Stimulated activated CD8-positive, alpha-beta memory T cell treated with anti-CD3 and anti-CD28 coated beads, Interleukin-2, amount 100 ng/mL, for 1 hour (primary cell): ENCODE measurements at places on chromosomes 1 and 21.

DNA sequence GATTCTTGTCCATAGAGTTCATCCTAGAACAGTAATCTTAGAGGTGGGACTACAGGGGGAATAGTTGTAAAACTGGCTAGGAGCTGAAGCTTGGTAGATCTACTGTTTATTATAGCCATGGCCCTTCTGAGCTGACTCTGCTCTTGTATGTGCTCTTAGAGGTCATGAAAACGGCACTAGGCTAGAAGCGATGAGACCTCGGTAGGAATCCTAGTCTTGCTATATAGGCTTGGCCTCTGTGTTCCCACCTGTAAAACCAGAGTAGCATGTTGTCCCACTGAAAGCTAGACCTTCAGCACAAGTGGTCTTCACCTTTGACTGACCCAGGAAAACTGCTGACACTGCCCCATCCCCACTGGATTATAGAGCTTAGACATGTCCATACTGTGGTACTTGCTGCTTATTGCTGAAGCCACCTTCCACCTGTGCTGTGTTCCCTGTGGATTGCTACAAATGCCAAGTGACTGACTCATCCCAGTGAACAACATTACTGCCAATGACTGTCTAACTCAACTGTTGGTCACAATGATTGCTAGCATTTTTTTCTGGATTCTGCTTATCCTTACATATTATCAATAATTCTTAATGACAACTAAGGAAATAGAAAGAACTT lies 23.0 kb upstream of the PIGC start:
- DNase-seq = no peak

DNA sequence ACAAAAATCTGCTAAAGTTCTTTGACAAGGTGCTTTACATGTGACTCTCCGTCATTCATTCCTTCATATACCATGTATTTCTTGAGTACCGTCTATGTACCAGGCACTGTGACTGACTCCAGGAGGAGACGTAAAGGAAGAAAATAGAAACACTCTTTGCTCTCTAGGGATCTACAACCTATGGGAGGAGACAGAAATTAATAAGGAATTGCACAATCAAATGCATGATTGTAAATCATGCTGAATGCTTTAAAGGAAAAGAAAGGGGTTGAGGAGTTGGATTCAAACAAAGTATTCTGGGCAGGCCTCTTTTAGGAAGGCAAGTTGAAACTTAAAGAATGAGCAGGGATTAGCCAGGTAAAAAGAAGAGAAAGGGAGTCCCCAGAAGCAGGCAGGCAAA lies 239.1 kb upstream of the FGGY start:
- no peak for DNase-seq

- no peak for DNase-seq
These were observed 4.4 kb downstream of the TFF2 start for GRCh38 chr21:42346441-42346840.

- no peak for DNase-seq
These were observed 62.2 kb upstream of the SLC44A3 start for GRCh38 chr1:94757931-94758330.

- DNase-seq = no peak
These were observed 65.5 kb downstream of the MAN1C1 start for GRCh38 chr1:25682059-25682601.

DNA sequence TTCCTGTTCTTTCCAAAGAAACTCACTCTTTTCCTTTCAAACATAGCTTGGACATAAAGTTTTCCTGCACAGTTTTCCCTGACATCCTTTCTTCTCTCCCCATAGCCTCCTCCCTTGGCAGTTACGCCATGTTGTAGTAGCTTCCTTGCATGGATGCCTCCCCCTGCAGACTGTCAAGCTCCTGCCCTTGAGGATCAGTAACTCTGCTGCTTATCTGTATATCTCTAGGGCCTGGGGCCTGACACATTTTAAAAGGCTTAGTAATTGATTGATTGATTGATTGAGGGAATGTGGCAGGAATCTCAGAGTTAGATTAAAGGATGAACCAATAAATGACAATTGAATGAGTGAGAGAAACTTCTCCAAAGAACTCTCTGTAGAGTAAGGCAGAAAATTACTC lies 143.7 kb downstream of the NEK7 start:
- DNase-seq = no peak

GRCh38 chr1:169027607-169028320 lies 78.7 kb upstream of the ATP1B1 start:
- DNase-seq = no peak

- DNase-seq = no peak
These were observed 23.0 kb upstream of the PNRC2 start for GRCh38 chr1:23936481-23937176.

DNA sequence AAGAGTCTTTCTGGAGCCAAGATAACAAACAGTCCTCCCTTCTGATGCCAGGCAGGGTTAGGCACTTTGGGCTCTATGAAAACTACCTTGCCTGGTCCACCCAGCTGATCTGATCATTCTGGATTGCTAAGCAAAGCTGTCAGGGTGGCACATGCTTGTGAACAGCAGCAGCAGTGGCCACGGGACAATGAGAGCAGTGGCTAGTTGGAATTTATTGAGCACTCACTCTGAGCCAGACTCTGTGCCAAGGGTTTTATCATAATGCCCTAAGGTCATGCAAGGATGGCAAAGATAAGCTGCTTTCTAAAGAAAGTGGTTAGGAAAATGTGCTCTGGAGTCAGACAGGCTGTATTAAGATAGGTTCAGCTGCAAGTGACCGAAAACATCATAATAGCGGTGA lies 390.4 kb upstream of the VAMP3 start:
- DNase-seq = no peak

DNA sequence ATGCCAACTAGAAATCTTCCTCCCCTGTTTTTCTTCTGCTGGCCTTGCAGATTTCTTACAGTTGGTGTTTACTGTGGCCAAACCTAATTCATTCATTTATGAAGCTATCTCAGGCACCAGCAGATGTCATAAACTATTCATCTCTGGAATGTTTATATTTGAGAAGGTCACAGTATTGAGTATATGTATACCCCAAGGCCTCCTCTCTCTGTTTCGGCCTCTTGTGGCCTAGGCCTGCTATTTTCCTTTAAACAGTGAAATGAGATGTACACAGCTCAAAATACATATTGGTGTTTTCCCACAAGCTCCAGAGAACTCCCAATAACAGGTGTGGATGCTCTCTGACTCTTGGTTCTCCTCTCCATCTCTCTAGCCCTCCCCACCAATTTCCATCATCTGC lies 520.7 kb upstream of the CAMK1G start:
- no peak for DNase-seq

GRCh38 chr1:167270349-167271092 lies 49.8 kb downstream of the POU2F1 start:
- DNase-seq = no peak

GRCh38 chr1:77509051-77509492 lies 173.4 kb downstream of the ZZZ3 start:
- DNase-seq = no peak

DNA sequence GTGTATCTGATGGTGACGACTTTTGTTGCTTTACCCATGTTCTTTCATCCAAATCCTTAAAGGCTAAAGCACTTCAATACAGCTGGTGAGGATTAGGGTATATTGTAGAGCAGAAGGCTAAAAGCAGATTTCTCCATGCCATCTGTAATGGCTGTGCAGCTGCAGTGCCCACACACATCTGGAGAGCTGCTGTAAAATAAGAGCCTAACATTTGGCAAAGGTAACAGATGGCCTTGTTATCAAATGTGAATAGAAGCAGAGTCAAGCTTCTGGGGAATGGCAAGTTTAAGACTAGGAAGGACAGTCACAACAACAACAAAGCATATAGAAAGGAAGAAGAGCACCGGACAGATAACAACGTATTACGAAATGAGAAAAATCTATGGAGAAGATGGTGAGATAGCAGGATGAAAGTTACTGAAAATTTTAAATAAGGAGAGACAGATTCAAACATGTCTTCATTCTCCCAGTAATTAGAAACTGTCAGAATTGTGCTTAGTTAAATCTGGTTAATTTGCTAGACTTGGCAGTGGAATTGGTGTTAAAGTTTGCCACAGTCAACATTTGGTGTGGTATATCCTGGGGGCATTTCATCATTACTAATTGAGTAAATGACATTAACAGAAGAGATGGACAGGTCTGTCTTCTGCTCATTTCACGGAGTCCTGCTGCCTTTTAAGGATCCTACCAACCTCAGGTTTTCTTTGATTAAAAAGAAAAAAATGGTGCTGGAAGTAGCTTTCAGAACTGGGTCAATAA lies 1093.2 kb downstream of the ADGRL2 start:
- no peak for DNase-seq

- DNase-seq = no peak
These were observed 104.8 kb downstream of the TMEM53 start for GRCh38 chr1:44569491-44569890.

DNA sequence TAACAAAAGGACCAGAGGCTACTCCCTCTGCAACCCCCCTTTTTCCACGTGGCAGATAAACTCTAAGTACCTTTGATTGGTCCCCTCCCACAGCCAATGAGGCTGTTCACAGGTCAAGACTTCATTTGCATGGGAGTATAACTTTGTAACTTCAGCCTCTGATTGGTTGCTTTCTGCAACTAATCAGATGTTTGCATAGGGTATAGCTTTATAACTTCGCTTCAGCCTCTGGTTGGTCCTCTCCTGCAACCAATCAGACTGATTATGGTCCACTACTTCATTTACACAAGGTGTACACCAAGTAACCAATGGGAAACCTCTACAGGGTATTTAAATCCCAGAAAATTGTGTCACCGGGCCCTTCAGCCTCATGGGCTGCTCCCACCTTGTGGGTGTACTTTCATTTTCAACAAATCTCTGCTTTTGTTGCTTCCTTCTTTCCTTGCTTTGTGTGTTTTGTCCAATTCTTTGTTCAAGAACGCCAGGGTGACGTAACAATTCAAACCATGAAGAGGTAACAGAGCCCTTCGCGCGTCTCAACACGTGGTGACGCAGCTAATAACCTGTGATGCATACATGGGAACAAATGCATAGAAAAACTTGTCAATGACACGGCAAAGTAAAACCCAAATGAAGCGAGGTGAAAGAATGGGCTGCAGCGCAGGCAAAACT lies 47.2 kb downstream of the VPS26C start:
- DNase-seq = no peak

- DNase-seq = no peak
These were observed 2.5 kb upstream of the CHTOP start for GRCh38 chr1:153631047-153632022.

DNA sequence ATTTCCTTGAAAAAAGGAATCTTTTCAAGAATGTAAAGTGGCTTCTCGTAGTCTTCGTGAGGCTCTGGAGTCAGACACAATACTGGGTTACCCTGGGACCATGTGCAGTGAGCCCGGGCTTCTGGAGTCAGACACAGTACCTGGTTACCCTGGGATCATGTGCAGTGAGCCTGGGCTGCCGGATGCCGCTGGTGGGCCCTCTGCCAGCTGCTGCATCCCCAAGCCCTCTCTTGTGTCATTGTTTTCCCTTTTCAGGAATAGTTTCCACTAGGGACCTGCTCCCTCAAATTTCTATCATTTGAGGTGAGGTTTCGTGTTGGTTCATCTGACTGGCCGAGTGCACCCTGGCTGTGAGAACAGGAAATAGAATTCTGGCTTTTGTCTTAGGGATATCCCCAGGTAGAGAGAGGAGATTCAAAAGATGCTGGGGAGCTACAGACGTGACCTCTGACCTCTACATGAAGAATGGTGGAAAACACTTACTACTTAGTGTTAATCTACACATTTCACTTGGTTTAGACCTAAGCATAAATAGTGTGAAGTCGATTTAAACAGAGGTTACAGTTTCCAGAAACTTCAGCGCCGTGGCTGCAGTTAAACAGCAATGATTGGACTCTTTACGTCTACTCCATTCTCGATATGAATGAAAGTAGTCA lies 10.6 kb downstream of the ADARB1 start:
- no peak for DNase-seq

DNA sequence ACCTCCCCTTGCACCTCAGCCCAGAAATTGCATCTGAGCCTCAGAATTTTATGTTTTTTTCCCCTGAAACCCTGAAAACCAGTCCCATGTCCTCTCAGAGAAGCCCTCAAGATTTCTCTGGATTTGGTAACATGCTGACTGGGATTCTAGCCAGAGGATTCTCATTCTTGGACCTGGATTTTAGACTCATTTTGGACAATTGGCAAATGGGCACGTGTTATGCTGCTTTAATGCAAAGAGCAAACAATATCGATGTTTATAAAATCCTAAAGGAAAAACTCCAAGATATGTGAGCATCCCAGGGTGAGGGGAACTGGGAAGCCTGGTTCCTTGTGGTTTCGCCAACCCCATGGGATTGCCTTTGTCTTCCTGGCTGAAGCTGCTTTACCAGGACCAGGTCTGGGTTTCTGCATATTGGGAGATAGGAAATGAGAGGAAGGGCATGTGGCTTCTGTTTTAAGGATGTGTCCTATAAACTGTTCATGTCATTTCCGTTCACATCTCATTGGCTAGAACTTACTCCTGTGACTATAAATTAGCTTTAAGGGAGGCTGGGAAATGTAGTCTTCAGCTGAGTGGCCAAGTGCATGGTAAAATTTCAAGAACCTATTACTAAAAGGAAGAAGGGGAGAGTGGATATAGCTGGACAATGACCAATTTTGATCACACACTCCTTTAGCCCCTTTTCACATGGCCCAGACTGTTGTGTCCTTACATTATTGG lies 27.2 kb upstream of the BCL10 start:
- no peak for DNase-seq

DNA sequence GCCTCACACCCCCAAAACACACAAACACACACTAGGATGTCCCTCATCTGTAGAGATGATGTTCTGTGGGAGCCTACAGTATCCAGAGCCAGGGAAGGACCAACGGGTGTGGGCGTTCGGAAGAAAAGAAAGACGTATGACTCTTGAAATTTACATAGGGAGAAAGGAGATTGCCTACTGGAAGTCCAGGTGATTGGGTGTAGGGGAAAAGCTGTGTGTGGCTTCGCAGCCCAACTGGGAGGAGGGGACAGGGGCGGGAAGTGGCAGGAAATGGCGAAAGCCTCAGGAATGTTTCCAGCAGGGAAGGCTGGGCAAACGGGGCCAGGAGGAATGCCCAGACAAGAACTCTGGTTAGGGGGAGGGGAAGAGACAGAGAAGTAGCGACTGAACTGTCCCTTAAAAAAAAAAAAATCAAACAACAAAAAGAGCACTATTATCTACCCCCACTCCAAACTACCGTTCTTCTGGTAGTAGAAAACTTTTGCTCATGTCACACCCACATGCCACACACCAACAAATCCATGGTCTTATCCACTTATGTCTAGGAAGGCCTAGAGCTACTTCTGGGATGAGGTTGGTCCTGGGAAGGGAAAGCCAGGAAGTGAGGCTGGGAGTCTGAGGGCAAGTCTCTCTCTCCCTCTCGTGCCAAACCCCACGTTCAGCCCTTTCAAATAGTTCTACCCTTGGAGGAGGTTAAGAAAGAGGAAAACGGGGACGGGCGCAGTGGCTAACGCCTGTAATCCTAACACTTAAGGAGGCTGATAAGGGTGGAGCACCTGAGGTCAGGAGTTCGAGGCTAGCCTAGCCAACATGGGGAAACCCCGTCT lies 1.8 kb upstream of the CKS1B start:
- DNase-seq = no peak

GRCh38 chr1:1537626-1538250 lies 2.7 kb downstream of the TMEM240 start:
- DNase-seq = no peak

- DNase-seq = no peak
These were observed 58.0 kb downstream of the MATN1 start for GRCh38 chr1:30665216-30666010.

DNA sequence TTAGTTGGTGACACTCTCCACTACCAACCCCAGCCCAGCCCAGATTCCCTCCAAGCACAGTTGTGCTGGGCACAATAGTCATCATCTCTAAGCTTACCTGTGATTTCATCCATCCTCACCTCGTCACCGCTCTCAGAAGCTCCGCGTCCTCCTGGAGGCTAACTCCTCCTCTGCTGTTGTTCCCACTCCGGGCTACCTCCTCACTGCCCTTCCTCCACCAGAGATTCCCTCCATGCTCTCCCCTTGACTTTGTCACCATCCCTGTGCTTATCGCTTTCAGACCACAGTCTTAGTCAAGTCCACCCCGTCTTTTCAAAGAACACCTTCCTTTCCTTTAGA lies 47.0 kb upstream of the KIF26B start:
- no peak for DNase-seq
